ENCODE measurements at places on chromosomes 3 and 15.

DNA sequence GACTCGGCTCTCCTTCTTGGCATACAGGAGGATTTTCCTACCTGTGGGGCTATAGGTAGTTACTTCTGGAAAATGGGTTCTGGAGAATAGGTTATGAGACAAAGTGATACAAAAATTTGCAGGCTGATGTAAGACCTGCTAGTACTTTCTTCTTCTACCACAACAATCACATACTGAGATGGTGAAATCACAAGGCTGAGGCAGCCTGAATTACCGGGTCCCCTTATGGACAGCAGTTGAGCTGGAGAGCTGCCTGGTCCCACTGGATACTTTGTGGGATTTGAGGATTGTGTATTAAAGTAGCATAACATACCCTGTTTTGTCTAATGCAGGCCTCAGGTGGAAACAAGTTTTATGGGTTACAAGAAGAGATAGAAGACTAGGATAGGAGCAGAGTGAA, 86.5 kb upstream of the FAM98B start:
- no peak for DNase-seq

- no peak for DNase-seq
Observed at GRCh38 chr3:16439163-16439847, 74.2 kb downstream of the RFTN1 start.

- DNase-seq: no peak
Observed at GRCh38 chr3:87987952-87988351, 70.9 kb downstream of the CGGBP1 start.

GRCh38 chr3:173411375-173411973, 13.9 kb downstream of the NLGN1 start:
- no peak for DNase-seq

DNA sequence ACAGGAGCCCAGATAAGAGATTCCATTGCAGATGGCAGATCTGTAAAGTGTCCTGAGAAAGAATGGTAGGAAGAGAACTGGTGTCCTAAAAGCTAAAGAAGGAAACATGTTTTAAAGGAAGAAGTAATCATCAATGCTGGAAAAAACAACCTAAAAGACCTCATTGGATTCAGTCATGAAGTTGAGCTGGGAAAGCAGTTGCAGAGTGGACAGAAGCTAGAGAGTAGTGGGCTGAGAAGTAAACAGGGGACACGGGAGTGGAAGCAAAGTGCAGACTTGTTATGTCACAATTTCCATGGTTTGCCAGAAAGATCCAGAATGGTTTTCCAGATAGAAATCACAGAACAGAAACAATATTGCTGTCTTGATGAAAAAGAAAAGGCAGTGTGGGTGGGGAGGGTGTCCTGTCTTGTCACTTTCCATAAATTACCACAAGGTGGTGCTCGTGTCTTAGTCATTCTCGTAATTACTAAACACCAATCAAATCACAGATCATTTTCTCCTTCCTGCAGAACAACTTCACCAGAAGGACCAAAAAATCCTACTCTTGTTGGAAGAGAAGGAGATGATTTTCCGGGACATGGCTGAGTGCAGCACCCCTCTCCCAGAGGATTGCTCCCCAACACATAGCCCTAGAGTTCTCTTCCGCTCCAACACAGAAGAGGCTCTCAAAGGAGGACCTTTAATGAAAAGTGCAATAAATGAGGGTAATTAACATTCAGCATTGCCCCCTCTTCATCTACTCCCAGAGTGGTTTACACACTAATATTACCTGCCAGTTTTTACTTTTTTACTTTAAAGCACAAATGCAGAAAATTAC, 64.5 kb downstream of the KLHL25 start:
- no peak for DNase-seq

DNA sequence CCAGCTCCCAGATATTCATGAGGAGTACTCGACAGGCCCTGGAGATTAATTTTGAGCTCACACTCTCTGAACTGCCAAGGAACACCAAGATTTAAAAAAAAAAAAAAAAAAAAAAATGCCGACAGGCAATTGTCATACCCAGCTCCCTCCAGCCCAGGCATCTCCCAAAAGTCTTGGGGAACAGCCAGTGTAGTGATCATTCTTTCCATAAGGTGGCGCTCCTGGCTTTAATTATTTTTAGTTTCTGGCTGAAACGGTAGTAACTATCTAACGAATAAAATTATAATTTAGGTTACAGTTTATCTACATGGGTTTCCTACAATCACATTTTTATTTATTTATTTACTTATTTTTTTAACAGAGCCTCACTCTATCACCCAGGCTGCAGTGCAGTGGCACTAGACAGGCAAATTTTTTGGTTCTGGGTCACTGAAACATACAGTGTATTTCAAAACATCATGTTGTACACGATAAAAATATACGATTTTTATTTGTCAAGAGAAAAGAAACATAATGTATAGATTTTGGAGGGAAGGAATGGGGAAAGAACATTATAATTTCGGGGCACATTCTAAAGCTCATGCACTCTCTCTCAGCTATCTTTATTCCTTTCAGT, 157.3 kb downstream of the ADAMTS9 start:
- DNase-seq: no peak

GRCh38 chr15:66821307-66821706, 119.3 kb downstream of the SMAD6 start:
- DNase-seq: no peak

GRCh38 chr3:57559526-57559925, 3.5 kb downstream of the PDE12 start:
- no peak for DNase-seq

- no peak for DNase-seq
Observed at GRCh38 chr3:69212411-69213160, 90.2 kb upstream of the LMOD3 start.

- no peak for DNase-seq
Observed at GRCh38 chr15:63615935-63616334, 18.7 kb downstream of the FBXL22 start.
